ENCODE measurements at places on chromosomes 2 and 18. TPM values are rescaled to one million over a fixed set of nuclear protein-coding genes. Genes with fewer than 3 reads are reported as not detected.

The COL4A4 gene
- total RNA-seq: 1.2 TPM

The CAVIN2 gene
- 10.3 TPM for total RNA-seq

The MYL1 gene
- not detected for total RNA-seq

The MROH2A gene
- 0.10 TPM for total RNA-seq

The RTKN gene
- total RNA-seq: 19.2 TPM

Data from A549 treated with CpdA at 1 μM for 4 hours (cell line).